LHCN-M2 (cell line): ENCODE measurements at places on chromosomes 3 and 15.

GRCh38 chr3:27194861-27195483, 174.2 kb downstream of the NEK10 start:
- peak; percentile 68 for DNase-seq

DNA sequence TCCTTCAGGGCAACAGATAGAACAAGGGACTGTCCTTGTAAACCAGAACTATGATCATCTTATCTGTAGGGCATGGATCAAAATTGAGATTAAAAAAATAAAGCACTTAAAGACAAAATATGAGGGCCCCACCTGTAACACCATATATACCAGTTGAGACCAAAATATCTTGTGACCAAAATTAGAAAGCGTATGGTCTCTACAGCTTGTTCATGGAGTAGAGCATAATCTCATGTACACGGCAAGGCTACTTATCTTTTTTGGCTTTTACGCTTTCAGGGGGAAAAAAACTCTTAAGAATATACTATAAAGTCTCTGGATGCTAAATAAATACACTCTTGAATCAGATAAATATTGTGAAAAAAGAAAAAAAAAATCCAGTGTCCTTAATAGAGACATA, 49.3 kb downstream of the ADAMTS9 start:
- DNase-seq = no peak

- no peak for DNase-seq
Observed at GRCh38 chr3:101778385-101779046, 495 bp upstream of the NXPE3 start.

GRCh38 chr15:69920221-69920620, 177.5 kb downstream of the TLE3 start:
- DNase-seq = no peak

GRCh38 chr3:184549796-184550577, 11.6 kb upstream of the EPHB3 start:
- DNase-seq = no peak

GRCh38 chr3:149224736-149225594, 3.3 kb upstream of the CP start:
- DNase-seq = peak; percentile 83

DNA sequence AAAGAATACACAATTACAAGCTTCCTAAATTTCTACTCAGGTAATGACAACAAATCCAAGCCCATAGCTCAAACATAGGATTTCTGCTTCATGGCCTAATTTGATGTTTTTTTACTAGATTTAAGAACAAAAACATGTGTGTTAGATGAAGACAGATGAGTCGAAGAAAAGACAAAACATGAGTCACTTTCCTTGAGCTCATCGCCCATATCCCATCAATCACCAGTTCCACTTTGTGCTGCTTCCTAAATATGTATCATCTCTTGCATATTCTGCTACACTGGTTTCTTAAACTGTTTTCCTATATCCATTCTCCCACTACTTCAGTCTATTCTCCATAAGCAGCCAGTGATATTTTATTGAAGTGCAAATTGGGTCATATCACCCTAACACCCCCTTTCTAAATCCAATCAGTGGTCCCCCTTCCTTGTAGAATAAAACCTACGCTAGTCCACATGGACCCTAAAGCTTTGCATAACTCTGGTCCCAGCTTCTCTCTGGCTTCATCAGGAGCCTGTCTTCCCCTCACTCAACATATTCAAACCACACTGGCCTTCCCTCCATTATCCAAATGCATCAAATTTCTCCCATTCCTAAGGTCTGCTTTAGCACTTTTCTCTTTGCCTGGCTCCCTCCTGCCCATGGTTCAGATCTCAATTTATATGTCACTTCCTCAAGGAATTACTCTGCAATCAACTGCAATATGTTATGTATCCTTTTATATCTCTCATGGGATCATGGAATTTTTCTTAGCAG, 1033.9 kb downstream of the FHIT start:
- DNase-seq = no peak

GRCh38 chr3:130850044-130850797, 43.7 kb upstream of the ATP2C1 start:
- DNase-seq = peak; percentile 22

- peak; percentile 76 for DNase-seq
Observed at GRCh38 chr3:143507735-143508580, 340.3 kb downstream of the SLC9A9 start.

- peak; percentile 23 for DNase-seq
Observed at GRCh38 chr15:76163457-76164295, 103.9 kb downstream of the TMEM266 start.

DNA sequence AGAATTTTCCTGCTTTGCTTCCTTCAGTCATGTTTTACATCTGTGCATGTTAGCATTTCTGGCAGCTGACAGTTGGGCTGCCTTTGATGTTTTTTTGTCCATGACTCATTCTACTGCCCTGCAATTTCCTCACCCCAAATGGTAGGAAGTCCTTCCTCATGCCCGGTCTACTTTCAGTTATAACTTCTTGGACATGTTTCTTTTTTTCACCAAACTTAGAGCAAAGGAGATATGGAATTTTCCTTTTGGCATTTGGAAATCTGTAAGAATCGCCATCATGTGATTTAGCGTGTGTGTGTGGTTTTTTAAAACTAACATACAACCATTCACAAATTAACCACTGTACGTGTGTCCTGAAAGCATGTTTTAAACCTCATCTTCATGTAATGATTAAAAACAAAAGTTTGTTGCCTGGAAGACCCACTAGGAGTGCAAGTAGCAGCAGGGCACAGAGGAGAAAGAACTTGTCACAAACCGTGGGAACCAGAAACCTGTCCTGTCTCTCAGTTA, 430.7 kb upstream of the CFAP20DC start:
- DNase-seq = peak; percentile 89

- DNase-seq = no peak
Observed at GRCh38 chr15:67593562-67593961, 51.1 kb downstream of the MAP2K5 start.

GRCh38 chr15:60762638-60763037, 283.7 kb upstream of the ICE2 start:
- DNase-seq = no peak

DNA sequence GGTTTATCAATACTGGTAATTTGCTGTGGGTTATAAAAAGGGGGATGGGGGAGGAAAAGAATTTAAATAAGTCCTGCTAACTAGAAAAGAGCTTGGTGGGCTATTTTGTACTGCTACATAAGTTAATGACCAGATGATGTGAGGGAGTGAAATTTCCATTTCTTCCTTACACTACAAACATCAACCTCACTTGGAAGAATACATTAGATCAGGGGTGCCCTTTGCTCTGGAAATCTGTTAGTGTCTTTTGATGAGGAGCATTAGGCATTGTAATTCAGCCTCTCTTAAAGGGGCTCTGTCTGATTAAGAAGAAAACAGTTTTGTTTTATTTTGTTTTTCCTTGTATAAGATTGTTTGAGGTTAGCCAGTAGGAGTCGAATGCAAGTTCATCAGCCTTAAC, 576.4 kb upstream of the TBL1XR1 start:
- no peak for DNase-seq

DNA sequence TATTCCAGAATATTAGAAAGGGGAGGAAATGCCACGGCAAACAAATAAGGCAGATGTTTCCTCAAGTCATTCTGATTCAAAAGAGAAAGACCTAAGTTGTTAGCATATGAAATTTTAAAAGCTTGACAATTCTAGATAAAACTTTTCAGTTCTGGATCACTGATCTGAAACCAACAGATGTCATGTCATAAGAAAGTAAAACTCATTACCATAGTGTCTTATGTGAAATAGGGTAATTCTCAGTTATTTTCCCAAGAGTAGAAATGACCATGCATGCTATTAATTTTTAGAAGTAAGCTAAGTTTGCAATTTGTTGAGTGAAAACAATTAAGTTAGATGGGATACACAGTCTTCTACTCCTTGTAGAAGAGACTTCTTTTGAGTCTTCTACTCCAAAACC, 630.3 kb downstream of the NAALADL2 start:
- no peak for DNase-seq

GRCh38 chr15:73747847-73748590, 5.1 kb downstream of the INSYN1 start:
- DNase-seq = no peak
